ENCODE measurements at places on chromosomes 11 and 22.

GRCh38 chr11:128630367-128631230 lies 43.2 kb upstream of the ETS1 start:
- DNase-seq, result peak; percentile 96

- no peak for DNase-seq
These were observed 26.4 kb downstream of the CYB5R2 start for GRCh38 chr11:7646866-7647265.

- DNase-seq, result peak; percentile 84
These were observed 323 bp upstream of the PANX1 start for GRCh38 chr11:94128291-94128745.

- no peak for DNase-seq
These were observed 88.7 kb upstream of the CHRM4 start for GRCh38 chr11:46480166-46480726.

DNA sequence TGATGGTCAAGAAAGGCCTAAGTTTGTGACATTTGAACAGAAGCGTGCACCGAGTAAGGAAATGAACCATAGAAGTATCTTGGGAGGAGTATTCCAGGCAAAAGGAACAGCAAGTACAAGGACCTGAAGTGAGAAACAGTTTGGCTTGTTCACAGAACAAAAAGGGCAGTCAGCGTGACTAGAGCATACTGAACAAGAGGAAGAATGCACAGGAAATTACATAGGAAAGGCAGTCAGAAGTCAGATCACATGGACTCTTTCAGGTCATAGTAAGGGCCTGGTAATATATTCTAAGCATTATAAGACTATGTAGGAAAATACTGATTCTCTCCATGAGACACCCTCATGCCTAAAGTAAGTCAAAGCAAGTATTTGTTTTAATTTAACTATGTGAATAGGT lies 52.3 kb upstream of the GAB2 start:
- no peak for DNase-seq

GRCh38 chr11:2534957-2535672 lies 90.3 kb downstream of the KCNQ1 start:
- DNase-seq, result peak; percentile 65

GRCh38 chr11:121829159-121829643 lies 286.8 kb downstream of the BLID start:
- no peak for DNase-seq

- DNase-seq, result no peak
These were observed 153.1 kb downstream of the UVRAG start for GRCh38 chr11:75968021-75968625.

GRCh38 chr11:14764179-14764578 lies 120.6 kb downstream of the PDE3B start:
- no peak for DNase-seq

DNA sequence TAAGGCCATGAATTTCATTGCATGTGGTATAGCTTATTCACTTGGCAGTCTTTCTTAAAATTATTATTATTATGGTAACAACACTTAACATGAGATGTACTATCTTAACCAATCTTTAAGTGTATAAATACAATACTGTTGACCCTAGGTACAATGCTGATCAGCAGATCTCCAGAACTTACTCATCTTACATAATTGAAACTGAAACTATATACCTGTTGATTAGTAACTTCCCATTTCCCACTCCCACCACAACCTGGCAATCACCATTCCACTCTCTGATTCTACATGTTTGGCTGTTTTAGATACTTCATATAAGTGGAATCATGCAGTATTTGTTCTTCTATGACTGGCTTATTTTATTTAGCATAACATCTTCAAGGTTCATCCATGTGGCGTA lies 150.2 kb upstream of the POU2AF2 start:
- no peak for DNase-seq

- no peak for DNase-seq
These were observed 153.6 kb downstream of the MAML2 start for GRCh38 chr11:96189351-96189750.

- peak; percentile 64 for DNase-seq
These were observed 3.5 kb upstream of the TCF20 start for GRCh38 chr22:42273855-42274451.

DNA sequence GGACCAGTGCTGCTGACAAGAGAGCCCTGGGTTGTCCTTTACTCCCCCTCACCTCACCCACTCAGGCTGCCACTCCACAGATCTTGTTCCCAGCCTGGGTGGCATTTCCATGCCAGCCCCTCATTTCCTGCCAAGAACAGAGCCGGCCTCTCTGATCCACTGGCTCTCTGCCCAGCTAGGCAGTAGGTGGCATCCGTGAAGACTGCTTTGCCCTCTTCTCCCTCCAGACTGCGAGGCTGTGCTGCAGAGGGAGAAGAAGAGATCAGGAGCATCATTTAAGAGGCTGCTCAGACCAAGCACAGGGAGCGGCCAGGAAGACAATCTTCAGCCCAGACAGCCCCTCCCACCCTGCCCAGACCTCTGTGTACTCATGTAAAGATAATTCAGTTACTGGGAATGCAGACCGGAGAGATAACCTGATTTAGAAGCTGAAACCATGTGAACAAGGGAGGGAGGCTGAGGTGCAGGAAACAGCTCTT lies 126.9 kb upstream of the NCAM1 start:
- no peak for DNase-seq

- DNase-seq, result no peak
These were observed 245.0 kb downstream of the TBC1D22A start for GRCh38 chr22:47007496-47007895.

GRCh38 chr11:95923728-95924413 lies at the start of gene MTMR2:
Gene MTMR2 (minus strand): TSS chr11:95924107. CDS start chr11:95923954, 153 bp downstream.
- DNase-seq, result peak; percentile 93

- DNase-seq, result peak; percentile 91
These were observed 1.0 kb downstream of the ZBTB16 start for GRCh38 chr11:114060392-114061047.

GRCh38 chr11:86593833-86594232 lies 78.6 kb downstream of the ME3 start:
- DNase-seq, result no peak

DNA sequence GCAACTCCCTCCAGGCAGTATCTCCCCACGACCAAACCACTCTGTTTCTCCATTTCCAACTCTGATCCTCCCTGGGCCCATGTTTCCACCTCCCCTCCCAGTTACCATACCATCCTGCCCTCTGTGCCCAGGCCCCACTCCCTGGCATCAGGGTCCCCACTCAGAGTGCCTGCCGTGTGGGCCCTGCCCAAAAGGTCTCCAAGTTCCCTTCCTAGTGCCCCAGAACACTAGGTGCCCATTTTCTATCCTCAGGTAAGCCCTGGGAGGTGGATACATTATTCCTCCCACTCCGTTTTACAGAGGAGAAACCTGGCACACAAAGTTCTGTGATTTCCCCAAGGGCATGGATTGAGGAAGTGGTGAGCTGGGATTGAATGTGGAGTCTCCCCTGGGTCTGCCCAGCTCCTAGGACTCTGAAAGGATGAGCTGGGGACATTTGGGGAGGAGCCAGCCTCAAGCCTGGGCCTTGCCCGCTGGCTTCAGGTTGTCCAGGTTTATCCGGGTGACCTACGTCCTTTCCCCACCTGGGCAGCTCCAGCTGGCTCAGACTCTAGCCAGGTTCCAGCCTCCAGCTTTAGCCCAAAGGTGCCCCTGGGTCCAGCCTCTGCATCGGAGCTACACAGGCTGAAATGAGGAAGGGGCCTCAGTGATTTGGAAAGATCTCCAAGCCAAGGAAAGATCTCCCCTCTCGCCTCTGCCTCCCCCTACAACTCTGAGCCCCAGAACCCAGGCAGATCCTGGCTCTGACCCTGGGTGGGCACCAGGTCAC lies 2.2 kb upstream of the GSTT4 start:
- no peak for DNase-seq

- DNase-seq, result peak; percentile 8
These were observed 42.7 kb downstream of the SGSM1 start for GRCh38 chr22:24848559-24849168.

GRCh38 chr22:45867118-45867905 lies 109.7 kb downstream of the WNT7B start:
- DNase-seq, result peak; percentile 43

DNA sequence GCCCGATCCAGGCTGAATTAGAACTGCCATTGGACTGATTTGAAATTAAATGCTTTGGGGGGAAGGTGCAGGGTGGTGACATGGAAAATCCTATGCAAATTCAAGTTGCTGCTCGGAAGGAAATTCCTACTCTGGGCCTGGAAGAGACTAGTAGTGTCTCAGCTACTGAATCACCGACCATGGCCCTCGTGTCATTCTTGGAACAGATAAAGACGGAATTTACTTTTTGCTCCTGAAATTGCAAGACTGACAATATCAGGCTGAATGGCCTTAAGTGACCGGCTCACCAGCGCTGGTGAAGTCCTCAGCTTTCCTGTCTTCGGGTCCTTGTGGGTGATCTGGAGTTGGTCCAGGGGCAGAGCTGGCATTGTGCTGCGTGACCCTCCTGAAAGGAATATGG lies 6.1 kb downstream of the ASCC2 start:
- no peak for DNase-seq

- no peak for DNase-seq
These were observed 15.7 kb downstream of the ZNF214 start for GRCh38 chr11:7004482-7004881.

GRCh38 chr11:125223901-125224361 lies 59.4 kb downstream of the PKNOX2 start:
- DNase-seq, result no peak

DNA sequence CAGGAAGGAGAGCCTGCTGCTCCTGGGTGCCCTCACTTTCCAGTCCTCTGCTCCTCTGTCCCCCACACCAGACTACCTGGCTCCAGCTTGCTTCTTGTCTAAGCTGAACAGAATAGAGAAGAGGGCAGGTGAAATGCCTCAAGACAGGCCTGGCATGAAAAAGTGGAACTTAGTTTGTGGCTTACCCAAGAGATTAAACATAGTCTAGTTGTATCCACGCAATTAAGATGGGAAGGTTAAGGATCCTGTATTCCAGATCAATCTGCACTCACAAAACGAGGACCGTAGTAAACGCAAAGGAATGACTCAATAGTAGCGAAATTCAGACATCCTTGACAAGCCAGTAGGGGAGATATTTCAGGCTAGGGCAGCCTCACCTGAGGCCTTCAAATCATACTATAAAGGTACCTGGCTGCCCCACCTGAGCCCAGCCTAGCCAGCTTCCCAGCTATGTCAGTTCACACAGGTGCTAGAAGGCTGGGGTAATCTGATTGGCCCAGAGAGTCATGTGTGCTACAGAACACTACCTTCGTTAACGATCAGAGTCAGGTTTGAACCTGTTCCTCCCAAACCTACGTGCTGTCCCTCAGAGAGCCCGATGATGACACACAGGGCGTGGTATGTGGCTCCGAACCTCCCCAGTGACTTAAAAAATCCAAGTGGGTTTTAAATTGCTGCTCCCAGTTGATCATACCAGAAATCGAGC lies 46.5 kb downstream of the AHNAK start:
- DNase-seq, result no peak

- DNase-seq, result no peak
These were observed 60.8 kb upstream of the POU2AF1 start for GRCh38 chr11:111439901-111440300.

DNA sequence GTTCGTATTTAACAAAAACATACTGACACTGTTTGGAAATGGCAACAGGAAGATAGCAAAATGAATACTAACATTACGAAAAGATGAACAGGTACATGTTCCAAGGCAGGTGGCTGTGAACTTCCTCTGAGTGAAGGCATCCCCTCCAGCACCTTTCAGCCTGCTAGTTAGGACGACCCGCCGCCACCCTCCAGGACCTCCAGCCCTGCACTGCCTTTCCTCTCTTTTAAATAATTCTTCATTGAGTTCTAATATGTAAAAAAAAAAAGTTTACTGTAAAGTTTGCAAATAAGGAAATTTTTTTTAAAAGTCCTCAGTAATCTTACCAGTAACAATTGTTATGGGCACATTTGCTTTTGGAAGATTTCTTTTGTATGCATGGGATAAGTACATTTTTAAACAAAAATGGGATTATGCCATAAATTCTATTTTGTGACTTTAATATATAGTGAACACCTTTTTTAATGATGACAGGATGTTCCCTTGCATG lies 6.0 kb downstream of the NEAT1 start:
- DNase-seq, result peak; percentile 74

GRCh38 chr11:68934666-68935065 lies 31.0 kb downstream of the IGHMBP2 start:
- peak; percentile 33 for DNase-seq

DNA sequence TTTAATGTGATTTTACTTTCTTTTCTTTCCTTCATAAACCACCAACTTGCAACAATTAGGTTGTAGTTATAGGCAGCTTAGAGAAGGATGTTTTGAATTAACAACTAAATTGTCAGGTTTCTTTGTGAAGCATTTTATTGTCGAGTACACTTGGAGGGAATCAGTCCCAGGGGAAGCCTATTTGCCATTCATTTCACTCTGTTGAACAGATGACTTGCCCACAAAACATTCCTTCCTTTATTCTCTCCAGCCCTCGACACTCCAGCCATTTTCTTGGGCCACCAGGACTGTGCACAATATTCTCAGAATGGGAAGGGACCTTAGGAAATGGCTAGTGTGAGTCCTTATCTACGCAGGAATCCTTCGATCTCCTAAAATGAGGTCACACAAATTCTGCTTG lies 620.6 kb downstream of the SOX6 start:
- DNase-seq, result no peak

DNA sequence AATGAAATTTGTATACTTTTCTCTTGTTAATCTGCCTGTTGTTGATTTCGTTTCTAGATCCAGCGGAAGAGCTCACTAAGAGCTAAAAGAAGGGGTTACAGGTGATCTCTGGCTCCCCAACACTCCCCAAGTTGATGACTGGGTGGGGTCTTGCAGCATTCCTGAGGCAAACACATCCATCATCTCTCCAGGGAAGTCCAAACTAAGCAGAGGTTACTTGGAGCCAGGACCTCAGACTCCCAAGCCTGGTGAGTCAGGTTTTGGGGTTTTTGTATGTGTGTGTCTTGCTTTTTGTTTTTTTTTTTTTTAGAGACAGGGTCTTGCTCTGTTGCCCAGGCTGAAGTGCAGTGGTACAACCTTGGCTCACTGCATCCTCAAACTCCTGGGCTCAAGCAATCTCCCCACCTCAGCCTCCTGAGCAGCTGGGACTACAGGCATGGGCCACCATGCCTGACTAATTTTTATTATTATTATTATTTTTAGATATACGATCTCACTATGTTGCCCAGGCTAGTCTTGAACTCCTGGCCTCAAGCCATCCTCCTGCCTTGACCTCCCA lies 11.5 kb upstream of the RPS3 start:
- DNase-seq, result no peak

- no peak for DNase-seq
These were observed 8.5 kb downstream of the TMEM258 start for GRCh38 chr11:61783717-61784505.

Data from spleen (tissue), 13 donors.